Smooth muscle cell of the brain vasculature (primary cell): ENCODE measurements at places on chromosomes 3 and 15.

DNA sequence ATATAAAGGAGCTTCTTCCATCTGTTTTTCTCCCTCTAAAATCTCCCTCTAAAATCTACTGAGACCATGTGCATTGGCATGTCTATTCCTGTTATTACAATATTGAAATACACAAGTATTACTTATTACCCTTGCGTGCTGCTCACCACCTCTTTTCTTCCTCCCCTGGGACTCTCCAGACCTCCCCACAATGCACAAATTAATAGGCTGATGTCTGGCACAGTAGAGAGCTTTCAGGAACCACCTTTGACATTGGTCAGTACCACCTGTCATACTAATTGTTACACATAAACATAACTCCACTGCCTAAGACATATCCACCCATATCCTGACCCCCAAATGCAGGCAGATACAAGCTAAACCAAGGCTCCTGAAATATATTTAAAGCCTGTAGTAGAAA lies 722.6 kb downstream of the FHIT start:
- DNase-seq, result no peak

DNA sequence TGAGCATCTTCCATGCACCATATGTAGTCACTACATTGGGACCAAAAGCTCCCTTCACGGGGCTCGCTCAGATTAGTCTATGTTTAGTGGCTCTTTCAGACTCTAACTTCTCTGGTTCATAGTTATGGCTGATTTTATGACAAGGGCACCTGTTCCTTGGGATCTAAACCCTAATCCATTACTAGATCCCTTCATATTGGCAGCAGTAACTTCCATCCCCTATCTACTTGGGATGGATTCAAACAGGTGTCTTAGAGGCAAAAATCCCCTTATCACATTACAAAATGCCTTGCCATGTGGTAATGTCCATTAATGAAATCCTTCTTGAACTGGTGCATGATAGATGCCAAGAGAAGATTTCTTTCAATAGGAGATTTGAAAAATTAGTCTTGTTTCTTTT lies 96.7 kb upstream of the TP63 start:
- no peak for DNase-seq

GRCh38 chr15:51907136-51907862 lies 64.3 kb downstream of the LEO1 start:
- DNase-seq, result no peak

DNA sequence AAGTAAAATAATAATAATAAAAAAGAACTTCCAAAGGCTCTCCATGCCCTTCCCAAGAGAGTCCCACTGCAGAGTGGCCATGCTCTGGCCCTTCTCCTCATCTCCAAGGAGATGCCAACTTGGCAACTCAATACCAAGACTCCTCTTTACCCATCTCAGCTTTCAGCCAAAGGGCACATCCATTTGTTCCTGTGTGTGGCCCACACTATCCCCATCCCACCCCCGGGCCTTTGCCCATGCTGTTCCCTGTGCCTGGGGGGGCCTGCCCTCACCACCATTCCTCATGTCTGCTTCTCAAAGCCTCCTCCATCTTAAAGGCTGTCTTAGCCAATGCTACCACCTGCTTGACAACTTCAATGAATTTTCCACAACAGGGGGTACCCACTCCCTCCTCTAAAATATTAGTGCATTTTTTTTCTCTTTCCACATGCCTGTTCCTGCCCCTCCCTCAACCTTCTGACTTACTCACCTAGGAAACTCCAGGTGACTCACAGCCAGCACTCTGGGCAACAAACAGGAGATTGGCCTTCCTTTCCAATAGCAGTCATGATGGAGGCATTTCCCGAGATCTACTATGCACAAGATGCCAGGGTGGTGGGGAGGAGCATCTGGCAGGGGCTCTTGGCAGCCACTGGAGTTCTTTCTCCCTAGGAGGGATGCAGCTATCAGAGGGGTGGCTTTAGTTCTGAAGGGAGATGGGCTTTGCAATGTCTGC lies 109.4 kb upstream of the SMAD3 start:
- DNase-seq, result no peak

DNA sequence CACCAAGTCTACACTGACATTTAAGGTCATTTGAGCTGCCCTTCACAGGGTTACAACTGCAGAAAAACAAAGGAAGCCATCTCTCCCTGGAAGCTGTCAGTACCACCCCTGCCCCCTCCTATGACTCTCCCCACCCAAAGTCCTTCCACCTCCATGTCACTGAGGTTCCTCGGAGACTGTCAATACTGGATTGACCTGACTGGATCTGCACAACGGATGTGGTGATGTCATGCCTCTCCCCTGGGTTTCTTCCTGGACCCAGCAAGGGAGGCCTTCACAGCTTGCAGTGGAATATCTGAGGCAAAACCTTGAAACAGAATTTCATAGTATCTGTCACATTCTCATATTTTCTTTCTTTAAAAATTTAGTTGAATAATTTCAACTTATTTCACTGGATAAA lies 153.5 kb downstream of the CLSTN2 start:
- no peak for DNase-seq

DNA sequence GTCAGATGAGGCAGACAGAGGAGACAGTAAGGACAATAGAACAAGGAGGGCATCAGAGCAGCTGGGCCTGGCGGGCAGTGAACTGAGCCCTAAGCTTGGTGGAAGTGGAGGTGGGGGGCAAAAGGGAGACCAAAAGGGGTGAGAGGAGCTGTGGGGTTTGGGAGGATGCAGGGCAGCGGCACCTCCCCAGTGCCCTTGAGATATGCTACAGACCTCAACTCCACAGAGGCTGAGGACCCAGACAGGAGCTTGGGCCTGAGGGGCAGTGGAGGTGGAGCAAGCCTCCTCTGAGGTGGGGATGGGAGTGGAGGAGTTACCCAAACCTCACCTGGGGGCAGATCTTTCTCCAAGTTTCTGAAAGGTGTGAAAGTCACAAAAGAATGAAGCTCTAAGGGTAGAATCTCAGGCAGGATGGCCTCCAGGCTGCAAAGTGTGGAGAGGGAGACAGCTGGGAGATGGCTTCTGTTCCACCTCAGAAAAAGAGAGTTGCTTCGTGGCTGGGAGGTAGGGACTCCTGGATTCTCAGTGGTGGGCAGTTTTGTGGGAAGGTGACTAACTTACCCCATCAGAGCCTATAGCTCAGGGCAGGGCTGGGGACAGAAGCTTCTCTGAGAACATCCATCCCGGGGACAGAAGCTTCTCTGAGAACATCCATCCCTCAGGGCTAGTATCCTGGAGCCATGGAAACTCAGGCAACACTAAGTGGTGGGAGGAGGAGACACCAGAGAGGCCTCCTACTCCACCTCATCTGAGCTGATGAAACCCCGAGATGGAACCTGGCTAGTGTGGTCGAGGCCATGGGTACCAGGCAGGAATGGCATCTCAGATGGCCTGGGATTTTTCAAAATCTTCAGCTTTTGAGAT lies 2.3 kb upstream of the CLK3 start:
- DNase-seq, result no peak
